Sigmoid colon (tissue), 7 donors: ENCODE measurements at places on chromosomes 13 and 19.
A peak's percentile ranks its signal among the peaks of the same experiment; 100 is the strongest.

DNA sequence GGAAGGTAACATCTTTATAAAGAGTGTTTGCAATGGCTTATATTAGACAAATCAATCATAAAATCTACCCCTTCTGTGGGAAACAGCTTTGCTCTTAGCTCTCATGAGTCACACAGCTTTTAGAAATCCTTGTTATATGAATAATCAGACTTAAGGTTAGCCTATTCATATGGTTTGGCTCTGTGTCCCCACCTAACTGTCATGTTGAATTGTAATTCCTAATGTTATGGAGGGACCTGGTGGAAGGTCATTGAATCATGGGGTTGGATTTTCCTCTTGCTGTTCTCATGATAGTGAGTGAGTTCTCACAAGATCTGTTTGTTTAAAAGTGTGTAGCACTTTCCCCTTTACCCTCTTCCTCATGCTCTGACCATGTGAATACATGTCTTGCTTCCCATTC lies 704.2 kb upstream of the KLHL1 start:
- DNase-seq: no peak

GRCh38 chr19:31841755-31842154 lies 492.5 kb upstream of the TSHZ3 start:
- DNase-seq: no peak

DNA sequence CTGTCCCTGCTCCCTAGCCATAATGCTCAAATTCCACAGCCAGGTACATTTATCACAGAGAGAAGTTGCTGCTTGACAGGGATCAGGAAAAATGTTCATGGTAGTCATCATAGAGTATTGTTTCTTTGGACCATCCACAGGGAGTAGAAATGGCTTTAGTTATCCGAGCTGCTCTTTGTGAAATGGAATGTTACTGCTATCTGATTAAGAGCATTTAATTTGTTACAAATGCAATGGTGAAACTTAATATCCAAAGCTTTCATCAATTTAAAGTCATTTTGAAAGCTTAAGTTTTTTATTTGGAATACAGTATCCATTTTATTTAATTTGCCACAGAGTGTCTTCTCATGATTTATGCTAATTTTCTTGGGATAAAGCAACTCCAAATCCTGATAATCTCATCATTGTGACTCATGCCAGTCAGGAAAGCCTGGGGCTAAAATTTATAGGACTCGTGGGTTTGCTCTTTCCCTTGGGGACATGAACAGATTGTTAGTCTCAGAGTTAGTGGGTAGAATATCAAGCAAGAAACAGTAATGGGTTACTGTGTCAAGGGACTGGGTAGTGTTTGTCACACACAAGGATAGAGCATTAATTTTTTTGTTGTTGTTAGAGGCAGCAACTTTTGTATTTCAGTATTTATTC lies 59.8 kb downstream of the SCEL start:
- DNase-seq: no peak

DNA sequence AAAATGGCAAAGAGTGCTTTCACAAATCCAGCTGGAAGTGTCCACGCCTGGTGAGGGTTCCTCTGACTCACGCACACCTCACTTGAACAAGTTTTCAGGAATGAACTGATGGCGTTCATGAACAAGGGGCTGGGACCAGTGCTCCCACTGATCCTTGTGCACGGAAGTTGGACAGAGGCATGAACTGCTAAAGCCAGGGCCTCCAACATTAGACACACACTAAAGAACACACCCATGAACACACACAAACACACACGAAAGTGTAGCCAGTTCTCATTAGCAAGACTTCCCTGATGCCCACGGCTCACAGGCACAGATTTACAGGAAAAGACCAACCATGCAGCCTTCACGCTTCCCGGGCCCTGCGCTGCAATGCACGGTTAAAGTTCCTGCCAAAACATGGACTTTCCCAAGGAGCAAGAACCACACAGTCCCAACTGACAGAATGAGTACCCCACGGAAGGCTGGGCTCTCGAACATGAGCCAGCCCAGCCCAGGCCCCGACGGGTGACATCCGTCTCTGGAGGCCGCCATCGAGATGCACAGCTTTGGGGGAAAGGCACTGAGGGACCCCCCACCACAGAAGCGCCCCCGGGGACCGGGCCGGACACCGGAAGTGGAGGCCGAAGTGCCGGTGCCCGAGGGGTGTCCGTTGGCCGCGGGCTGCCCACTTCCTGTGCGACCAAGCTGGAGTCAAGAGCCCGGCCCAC lies 808 bp downstream of the DNMT1 start:
- no peak for DNase-seq

DNA sequence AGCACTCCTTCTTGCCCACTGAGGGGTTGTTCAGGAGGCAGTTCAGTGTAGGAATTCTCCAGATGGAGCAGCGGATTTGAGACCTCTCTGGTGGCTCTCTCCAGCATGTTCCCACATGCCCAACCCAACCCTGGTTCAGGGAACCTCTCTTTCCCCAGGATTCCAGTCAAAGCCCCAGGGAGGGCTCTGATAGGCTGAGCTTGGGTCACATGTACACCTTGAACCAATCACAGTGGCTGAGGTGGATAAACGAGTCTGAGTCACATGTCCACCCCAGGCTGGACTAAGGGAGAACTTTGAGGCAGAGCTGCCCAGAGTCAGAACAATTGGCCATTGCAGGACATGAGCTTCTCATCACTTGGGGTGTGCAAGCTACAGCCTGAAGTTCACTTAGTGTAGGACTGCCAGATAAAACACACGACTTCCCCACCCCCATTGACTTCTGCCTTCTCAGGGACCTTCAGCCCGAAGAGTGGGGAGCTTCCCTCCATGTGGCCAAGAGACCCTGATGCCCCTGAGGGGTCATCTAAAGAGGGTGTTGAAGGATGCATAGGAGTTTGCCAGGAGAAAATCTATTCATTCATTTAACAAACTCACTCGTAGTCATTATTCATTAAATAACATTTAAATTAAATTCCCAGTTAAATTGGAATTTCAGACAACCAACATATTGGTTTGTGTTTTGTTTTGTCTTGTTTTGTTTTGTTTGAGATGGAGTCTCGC lies 4.0 kb upstream of the MAST3 start:
- DNase-seq: no peak

DNA sequence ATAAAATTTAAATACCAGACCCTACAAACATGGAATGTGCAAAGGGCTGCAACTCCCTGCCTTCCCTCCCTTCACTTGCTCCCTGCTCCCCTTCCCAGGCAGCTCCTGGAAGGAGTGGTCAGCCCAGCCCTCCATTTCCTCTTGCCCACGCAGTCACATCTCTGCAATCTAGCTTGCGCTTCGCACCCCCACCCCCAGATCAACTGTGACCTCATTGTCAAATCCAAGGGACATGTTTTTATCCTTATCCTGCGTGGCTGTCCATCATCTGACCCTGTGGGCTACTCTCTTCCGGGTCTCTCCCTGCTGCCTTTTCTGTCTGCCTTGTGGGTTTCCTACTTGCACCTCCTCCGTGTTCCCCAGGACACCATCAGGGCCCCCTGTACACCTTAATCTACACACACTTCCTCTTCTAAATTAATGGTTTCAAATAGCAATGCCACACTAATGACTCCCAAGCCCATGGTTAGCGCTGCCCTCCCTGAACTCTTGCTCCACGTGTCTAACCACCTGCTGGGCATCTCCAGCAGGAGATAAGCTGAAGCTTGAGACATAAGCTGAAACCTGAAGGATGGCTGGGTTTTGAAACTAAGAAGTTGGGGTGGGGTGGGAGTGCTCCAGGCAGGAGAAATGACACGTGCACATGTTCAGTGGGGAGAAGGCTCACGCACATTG lies 118.3 kb downstream of the USP12 start:
- DNase-seq: no peak

- no peak for DNase-seq
Observed at GRCh38 chr13:20796791-20797508, 23.2 kb upstream of the EEF1AKMT1 start.

- peak; percentile 52 for DNase-seq
Observed at GRCh38 chr19:39297931-39298634, 1.9 kb downstream of the IFNL1 start.

GRCh38 chr19:41422955-41423354 lies 4.2 kb downstream of the B3GNT8 start:
- DNase-seq: no peak

DNA sequence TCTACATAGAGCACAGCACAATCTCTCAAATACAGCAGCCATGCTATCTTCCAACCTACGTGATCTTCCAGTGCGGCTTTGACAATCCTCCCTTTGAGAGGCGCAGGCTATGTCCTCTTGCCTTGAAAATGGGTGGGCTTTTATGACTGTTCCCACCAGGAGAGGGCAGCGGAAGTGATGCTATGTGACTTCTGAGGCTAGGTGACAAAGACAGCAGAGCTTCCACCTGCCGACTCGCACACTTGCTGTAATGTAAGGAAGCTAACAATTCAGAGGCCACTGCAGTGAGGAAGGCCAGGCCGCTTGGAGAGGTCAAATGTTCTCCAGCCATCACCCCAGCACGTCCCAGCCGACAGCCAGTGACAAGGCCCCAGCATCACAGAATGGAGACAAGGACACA lies 65.8 kb downstream of the MRPL57 start:
- DNase-seq: no peak
